ENCODE measurements at places on chromosomes 12 and 14.

- no peak for DNase-seq
Observed at GRCh38 chr12:40693207-40693821, 1.1 kb downstream of the CNTN1 start.

GRCh38 chr12:32586390-32586789 lies 92.7 kb upstream of the DNM1L start:
- DNase-seq: no peak

GRCh38 chr12:19227880-19228210 lies 98.3 kb downstream of the PLEKHA5 start:
- DNase-seq: no peak

DNA sequence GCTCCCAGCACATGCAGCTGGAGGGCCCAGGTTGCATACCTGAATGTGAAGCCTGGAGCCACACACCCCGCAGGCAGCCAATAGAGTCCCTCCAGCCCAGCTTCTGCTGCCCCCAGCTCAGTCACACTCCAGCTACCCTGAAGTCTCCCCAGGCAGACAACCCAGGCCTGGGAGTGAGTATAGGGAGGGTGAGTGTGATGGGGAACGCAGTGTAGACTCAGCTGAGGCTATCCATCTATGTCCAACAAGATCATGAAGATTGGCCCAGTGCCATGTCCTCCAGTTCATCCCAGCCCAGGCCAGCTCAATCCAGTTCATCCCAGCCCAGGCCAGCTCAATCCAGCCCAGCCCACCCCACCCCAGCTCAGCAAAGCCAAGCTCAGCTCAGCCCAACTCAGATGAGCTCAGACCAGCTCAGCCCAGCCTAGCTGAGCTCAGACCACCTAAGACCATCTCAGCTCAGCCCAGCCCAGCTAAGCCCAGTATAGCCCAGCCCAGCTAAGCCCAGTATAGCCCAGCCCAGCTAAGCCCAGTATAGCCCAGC lies 330.4 kb downstream of the TMEM121 start:
- no peak for DNase-seq

- DNase-seq: no peak
Observed at GRCh38 chr14:75406856-75407255, 21.0 kb upstream of the JDP2 start.

- DNase-seq: no peak
Observed at GRCh38 chr12:111354511-111354910, 14.4 kb downstream of the PHETA1 start.

DNA sequence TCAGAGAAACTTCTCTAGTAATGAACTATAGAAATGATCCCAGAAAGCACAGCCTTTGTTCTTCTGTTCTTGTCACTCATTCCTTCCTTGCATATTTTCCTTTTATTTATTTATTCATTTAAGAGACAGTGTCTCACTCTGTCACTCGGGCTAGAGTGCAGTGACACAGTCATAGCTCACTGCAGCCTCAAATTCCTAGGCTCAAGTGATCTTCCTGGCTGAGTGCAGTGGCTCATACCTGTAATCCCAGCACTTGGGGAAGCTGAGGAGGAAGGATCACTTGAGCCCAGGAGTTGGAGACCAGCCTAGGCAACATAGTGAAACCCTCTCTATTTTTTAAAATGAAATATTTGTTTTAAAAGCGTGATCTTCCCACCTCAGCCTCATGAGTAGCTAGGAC lies 11.5 kb downstream of the TECPR2 start:
- DNase-seq: no peak

- no peak for DNase-seq
Observed at GRCh38 chr12:78641837-78642423, 222.6 kb upstream of the SYT1 start.

- peak; percentile 81 for DNase-seq
Observed at GRCh38 chr12:121776190-121777098, 17.0 kb downstream of the RHOF start.
